ENCODE measurements at places on chromosomes 16 and 17.

DNA sequence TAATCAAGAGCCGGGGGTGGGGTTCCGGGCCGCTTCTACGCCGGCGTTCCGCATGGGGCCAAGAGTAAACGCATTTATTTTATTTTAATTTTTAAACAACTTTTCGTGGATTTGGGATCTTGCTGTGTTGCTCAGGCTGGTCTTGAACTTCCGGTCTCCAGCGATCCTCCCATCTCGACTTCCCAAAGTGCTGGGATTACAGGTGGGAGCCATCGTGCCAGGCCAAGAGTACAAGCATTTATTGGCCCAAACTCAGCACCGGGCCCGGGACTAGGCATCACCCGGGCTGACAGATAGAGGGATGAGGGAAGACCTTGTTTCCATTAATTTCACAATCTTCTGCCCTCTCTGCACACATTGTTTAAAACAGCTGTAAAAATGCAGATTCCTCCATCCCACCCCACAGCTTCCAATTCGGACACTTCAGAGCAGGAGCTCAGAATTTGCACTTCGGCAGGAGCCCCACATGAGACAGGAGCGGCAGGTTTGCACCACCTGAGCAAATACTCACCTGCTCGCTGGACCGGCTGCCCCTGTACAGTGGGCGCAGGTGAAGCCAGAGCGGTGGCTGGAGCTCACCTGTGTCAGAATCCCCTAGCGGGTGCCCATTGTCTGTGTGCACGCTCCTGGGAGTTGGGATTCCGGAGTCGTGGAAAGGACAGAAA lies 663 bp upstream of the GINS2 start:
- DNase-seq: no peak

DNA sequence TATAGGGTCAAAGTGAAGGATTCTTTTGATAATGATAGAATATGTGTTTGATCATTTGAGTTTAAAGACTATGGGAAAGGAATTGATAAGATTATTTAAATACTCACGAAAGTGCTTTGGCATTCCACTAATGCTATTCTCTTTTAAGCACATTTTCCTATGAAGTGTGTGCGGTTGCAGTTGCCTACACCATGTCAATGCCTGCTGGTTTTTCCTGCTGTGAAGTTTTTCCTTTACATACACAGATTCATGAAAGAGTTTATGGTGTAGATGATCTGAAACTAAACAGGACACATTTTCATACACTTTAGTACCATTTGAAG lies 78.7 kb downstream of the VMP1 start:
- DNase-seq: no peak

DNA sequence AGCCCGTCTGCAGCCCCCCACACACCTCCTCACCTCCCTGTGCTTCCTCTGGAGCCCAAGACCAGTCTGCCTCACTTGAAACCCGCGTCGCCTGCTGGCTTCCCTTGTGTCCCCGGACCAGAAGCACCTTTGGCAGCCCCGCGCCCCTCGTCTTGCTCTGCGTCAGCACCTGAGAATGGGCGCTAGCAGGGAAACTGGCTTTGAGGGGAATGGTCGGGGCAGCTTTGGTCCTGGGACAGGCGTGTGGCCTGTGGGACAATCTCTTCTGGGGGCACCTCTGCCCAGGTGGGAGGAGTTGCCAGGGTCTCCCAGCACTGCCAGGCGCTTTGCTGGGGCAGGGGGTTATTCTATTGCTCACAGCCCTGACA lies 3.6 kb upstream of the MAFG start:
- DNase-seq: no peak

DNA sequence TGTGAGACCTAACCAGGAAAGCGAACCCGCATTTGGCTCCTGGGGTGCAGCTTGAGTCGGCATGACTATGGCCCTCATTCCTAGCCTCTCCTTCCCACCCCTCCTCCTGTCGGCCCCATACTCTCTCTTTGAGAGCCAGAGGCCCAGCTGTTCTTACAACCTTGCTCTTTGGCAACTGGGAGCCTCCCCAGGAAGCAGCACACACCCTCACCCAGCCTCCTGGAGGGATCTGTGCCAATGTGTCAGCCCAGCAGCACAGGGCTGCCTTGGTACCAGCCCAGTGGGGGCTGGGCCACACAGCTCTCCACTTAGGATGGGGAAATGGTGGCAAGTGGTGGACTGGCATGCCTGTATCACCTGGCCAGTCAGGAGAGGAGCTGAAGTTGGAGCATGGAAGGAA lies 70.3 kb upstream of the LGALS9 start:
- no peak for DNase-seq

DNA sequence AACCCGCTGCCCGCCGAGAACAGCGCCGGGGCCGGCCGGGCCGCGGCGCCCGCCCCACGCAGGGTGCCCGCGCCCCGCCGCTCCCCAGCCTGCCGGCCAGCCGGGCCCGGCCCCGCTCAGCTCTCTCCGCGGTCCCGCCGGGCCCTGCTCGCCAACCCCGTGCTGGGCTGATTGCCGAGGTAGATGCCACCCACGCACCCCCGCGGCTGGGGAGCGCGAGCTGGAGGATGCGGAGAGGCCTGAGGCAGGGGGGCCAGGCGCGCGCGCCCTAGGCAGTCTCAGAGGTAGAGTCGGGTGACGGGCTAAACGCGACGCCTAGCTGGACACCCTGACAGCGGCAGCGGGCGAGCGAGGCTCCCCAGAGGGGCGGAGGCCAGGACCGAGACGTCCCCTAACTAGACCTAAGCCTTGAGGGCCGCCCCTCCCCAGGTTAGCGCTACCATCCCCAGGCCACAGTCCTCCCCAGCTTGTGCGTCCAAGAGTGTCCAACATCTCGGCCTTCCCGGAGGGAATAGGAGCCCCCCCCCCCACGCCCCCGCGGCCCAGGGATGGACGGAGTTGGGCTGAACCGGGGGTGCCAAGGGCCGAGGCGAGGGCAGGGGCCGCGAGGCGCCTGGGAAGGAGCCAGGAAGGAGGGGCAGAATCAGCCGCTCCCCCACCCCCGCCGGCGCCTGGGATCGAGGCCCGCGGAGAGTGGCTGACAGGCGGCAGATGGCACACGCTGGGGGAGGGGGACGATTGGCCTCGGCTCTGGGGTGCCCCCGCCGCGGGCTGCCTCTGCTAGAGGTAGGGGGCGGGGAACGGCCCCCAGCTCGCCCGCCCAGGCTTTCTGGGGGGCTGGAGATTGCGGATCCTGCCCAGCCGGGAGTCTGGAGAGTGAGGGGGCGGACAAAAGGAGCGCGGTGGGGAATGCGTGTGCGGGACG lies 2.5 kb upstream of the ZNF423 start:
- DNase-seq: peak; percentile 3

DNA sequence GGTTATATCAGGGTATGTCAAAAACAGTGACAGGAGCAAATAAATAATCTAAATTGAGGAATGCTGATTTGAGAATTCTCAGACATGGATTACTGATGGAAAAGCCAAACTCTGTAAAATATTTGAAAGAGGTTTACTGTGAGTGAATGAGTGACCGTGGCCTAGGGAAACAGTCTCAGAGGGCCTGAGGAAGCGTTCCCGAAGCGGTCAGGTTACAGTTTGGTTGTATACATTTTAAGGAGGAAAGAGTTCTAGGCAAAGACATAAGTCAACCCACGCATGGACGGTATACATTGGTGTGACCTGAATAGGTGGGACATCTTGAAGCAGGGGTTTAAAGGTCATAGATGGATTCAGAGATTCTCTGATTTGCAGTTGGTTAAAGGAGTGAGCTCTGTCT lies 771.7 kb downstream of the KCNJ18 start:
- DNase-seq: no peak

DNA sequence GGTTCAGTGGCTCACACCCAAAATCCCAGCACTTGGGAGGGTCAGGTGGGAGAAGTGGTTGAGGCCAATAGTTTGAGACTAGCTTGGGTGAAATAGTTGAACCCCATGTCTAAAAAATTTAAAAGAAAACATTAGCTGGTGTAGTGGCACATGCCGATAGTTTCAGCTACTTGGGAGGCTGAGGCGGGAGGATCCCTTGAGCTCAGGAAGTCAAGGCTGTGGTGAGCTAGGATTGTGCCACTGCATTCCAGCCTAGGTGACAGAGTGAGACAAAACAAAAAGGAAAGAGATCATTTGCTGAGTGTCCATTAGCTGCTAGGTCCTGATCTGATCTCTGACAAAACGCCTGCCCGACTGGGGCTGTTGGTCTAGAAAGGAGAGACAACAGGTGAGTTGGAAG lies 14.1 kb upstream of the DBNDD1 start:
- no peak for DNase-seq

- peak; percentile 8 for DNase-seq
These were observed 700 bp downstream of the MFAP4 start for GRCh38 chr17:19386051-19386929.

DNA sequence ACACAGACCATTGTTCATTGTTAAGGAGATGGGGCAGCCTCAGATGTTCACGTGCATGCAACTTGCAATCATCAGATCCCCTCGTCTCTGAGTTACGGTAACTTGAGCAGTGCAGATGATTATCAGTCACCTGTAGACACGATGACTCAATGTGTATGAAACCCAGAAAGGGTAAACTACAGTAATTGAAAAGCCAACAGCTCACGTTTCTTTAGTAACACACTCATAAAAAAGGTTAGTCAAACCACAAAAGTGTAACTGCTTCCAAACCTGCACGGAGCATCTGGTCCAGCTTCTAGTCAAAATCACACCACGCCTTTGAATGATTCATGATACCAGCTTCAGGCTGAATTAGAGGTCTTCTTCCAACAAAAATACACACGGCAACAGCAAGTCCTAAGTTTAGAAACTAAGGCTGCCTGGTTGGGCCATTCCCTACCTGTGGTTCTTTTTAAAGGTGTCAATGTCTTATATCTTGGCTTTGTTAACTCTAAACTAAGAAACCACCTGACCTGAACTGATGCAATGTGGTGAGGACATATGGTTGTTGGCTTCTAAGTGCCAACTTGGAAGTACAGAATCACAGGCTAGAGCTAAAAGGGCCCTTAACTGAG lies 32.3 kb downstream of the GRB7 start:
- DNase-seq: peak; percentile 82

GRCh38 chr16:53291757-53292392 lies 142.4 kb upstream of the RBL2 start:
- no peak for DNase-seq

DNA sequence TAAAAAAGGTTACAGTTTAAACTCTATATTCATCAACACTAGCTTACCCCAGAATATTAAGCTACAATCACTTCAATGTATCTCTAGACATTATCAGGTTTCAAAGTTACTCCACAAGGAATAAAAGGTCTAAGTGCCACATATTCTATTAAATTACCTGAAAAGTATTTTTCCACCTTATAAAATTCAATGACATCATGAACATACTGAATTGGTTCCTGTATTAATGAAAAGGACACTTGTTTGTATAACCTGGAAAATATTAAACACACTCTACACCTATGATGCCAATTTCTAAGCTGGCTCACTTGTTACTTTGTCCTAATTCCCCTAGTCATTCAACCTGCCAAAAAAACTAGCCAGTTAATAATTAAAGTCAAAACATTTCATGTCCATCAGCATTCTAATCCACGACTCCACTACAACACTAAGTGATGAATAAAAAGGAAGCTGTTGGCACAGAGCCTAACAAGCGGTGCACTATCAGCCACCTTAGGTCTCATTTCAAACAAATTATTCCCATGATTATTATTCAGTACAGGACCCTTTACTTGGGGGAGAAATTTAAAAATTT lies 12.2 kb downstream of the MED13 start:
- DNase-seq: no peak

- no peak for DNase-seq
These were observed 16.0 kb upstream of the RASL10B start for GRCh38 chr17:35715416-35715815.

DNA sequence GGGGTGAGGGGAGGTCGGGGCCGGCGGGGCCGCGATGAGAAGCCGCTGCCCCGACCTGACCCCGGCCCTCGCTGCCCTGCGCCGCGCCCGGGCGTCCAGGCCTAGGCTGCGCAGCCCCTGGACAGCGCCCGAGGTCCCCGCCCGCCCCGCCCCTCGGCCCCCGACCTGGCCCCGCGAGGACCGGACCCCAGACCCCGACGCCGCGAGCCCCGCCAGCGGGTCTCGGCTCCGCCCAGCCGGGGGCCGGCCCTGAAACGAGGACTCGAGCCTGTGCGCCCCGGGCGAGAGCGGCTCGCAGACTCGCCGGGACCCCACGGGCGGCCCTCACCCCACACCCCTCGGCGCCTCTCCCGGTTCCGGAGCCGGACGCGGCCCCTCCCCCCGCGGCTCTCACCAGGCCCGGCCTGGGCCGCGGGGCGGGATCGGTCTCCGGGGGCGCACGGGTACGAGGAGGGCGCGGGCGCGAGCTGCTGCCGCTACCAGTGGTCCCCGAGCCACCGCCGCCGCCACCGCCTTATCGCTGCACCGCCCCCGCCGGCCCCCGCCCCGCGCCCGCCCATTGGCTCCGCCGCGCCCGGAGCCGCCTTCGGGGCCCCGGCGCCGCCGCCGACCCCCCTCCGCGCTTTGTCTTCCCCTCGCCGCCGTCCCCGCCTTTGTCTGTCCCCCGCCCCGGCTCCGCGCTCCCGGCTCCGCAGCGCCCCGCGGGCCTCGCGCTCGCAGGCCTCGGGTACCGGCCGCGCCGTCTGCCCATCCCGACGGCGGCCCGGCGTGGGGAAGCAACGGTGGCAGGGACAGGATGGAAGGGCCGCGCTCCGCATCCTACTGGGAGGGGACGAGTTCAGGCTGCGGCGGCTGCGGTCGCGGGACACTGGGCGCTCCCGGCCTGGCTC lies at the start of gene LIMD2:
LIMD2 (minus strand) TSS at position 488 of the 890 bp plus-strand sequence. CDS start 827 bp downstream, outside the sequence.
- DNase-seq: peak; percentile 91

- DNase-seq: no peak
These were observed 68.6 kb downstream of the TNRC6C start for GRCh38 chr17:78027121-78027520.

DNA sequence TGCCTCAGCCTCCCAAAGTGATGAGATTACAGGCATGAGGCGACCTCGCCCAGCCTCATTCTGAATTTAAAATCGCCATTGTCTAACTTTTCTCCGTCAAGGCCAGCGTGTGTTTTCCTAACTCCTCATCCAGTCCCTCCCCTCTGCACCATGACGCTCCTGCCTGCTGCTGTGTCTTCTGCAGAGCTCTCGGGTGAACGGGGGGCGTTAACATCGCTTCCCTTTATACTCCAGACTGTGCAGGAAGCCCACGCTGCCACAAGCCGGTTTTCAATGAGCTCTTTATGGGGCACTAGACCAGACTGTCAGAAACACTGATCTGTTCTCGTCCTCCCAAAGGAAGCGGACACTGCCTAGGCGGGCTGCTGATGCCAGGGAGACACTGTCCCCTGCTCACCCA lies 13.2 kb downstream of the AANAT start:
- DNase-seq: no peak

- DNase-seq: no peak
These were observed 2.6 kb upstream of the LMF1 start for GRCh38 chr16:973366-973765.

- no peak for DNase-seq
These were observed 6.0 kb upstream of the PRDM7 start for GRCh38 chr16:90083139-90083538.

- no peak for DNase-seq
These were observed 74.2 kb upstream of the KSR1 start for GRCh38 chr17:27382025-27382424.

DNA sequence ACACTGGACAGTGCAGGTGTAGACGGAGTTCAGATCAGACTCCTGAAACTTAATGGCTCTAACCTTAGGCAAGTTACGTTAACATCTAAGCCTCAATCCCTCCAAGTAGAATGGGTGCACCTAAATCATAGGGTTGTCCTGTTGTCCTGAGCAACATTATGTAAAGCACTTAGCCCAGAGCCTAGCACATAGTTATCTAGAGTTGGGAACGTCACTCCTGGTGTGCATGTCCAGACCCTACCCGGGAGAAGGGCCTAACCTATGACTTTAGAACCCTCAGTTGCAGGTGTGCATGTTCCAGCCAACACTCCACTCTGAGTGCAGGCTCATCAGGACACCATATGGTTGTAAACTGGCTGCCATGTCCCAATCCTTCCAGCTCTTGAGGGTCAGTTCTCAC lies 26.0 kb downstream of the LIG3 start:
- no peak for DNase-seq
